ENCODE measurements at places on chromosomes 4 and X.
A peak's percentile ranks its signal among the peaks of the same experiment; 100 is the strongest.

GRCh38 chrX:65932173-65933084, 107.5 kb downstream of the VSIG4 start:
- no peak overlapping the region for H3K27ac ChIP-seq
- DNase-seq = peak; percentile 2
- no peaks in the 10 kb centered on the region for H3K36me3 ChIP-seq
- no peaks in the 10 kb centered on the region for H3K4me1 ChIP-seq
- H3K4me3 ChIP-seq = no peak overlapping the region
- H3K27me3 ChIP-seq = peaks cover 2% of the 10 kb centered on the region

- H3K27ac ChIP-seq = no peak overlapping the region
- no peak for DNase-seq
- peaks cover 3% of the 10 kb centered on the region for H3K27me3 ChIP-seq
- H3K4me3 ChIP-seq = no peak overlapping the region
- H3K36me3 ChIP-seq = no peaks in the 10 kb centered on the region
These were observed 1035.8 kb downstream of the ADGRL3 start for GRCh38 chr4:62235911-62236310.

DNA sequence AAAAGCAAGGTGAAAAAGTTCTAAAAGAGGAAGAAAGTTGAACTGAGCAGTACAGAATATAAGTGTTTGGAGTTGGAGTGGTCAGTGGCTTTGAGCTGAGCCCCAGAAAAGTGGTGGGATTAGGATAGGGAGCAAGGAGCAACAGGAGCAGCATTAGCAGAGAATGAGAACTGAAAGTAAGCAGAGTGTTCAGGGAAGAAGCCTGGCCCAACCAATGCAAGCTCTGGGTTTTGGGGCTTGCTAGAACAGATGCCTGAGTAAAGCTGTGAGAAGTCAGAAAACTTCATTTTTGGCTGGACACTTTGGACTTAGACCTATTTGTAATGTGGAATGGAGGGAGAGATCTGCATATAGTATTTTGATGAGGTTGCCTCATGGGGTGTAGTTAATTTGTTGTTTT, 17.8 kb downstream of the JADE1 start:
- H3K27me3 ChIP-seq = no peaks in the 10 kb centered on the region
- no peak overlapping the region for H3K4me3 ChIP-seq
- peaks cover 23% of the 10 kb centered on the region for H3K36me3 ChIP-seq
- peaks cover 49% of the 10 kb centered on the region for H3K4me1 ChIP-seq
- no peak for DNase-seq
- H3K27ac ChIP-seq = no peak overlapping the region

DNA sequence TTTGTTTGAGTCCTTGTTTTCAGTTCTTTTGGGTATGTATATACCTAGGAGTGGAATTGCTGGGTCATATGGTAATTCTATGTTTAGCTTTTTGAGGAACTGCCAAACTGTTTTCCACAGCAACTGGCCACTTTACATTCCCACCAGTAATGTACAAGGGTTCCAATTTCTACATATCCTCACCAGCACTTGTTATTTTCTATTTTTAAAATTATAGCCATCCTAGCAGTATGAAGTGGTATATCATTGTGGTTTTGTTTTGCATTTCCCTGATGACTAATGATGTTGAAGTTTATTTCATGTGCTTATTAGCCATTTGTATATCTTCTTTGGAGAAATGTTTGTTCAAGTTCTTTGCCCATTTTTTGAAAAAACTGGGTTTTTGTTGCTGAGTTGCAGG, 39.6 kb downstream of the TMEM164 start:
- DNase-seq = no peak
- no peak overlapping the region for H3K27ac ChIP-seq
- H3K36me3 ChIP-seq = peaks cover 8% of the 10 kb centered on the region
- no peaks in the 10 kb centered on the region for H3K27me3 ChIP-seq
- H3K4me3 ChIP-seq = no peak overlapping the region

DNA sequence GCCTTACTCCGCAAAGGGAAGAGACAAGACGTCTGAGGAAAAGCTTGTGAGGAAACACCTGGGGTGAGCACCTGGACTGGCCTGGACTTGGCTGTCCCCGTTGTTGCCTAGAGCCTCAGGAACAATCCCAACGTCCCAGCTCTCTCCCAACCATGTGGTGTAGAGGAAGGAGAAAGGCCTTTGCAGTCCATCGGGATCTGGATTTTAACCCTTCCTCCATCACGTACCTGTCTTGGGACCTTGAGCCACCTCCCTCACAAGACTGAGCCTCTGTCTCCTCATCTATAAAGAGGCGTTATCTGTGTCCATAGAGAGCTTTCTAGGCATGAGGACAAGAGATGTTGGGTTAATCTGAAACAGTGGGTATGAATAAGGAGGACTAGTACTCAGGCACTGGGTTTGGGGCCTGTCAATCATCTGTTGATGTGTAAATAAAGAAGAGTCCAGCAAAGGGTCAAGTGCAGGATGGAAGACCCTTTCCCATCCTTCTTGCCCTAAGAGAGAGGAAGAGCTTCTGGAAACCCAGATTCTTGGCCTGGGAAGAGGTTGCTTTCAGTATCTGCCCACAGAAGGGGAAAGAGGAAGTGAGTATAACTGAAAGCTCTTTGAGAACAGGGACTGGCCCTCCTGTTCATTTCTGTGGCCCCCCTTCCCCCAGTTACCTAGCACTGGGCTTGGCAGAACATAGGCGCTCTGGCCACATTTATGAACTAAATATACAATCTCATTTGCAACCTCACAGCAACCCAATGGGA, 137.1 kb downstream of the PJA1 start:
- H3K4me3 ChIP-seq = no peak overlapping the region
- no peak for DNase-seq
- H3K4me1 ChIP-seq = peaks cover 62% of the 10 kb centered on the region

DNA sequence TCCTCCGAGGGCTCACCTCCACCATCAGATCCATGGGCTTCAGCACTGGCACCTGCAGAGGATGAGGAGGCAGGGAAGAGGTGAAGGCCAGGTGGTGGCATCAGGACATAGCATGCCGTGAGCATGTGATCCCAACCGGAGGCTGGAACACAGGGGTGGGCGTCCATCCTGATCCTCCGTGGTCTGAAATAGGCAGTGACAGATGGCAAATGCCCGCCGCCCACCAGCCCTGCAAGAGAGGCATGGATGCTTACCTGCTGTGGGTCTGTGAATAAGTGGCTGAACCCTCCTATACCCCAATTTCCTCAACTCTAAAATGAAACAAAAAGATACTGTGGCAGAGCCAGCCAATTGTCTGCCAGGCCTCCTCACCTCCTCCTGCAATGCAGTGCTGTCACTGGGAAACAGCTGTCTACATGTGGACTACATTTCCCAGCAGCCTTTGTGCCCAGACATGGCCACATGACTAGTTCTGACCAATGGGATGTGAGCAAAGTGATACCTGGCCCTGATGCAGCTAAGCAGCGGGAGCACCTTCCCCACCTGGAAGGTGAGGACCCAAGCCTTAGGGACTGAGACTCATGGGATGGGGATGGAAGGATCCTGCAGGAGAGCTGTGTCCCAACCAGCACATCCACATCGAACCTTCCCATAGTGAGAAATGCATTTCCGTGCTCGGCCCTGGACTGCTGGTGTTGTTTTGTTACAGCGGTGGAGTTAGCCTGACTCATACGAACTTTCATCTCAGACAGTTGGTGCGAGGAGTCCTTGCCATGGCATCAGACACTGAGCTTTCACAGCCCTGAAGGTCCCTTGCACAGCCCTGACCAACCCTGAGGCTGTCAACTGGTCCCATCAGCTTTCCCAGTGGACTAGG, 99.5 kb downstream of the PPP2R2C start:
- no peaks in the 10 kb centered on the region for H3K36me3 ChIP-seq
- no peak overlapping the region for H3K4me3 ChIP-seq
- peaks cover 28% of the 10 kb centered on the region for H3K27me3 ChIP-seq
- H3K4me1 ChIP-seq = peaks cover 5% of the 10 kb centered on the region
- DNase-seq = no peak

DNA sequence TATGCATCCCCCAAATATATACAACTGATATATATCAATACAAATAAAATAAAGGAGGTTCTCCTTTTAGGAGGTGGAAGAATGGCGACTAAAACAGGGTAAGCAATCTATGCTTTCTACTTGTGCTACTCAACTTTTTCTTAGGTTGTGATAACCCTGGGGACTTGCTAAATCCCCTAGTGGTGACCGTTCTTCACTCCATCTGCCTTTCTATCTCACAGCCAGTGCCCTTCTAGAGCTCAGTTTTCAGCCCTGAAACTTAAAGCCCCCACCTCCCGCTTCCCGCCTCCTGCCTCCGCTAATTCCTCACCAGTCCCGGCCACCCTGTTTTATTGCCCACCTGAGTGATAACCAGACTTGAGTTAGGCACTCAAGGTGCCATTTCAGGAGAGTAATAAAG, 15.5 kb upstream of the ESX1 start:
- H3K4me1 ChIP-seq = no peaks in the 10 kb centered on the region
- peaks cover 25% of the 10 kb centered on the region for H3K27me3 ChIP-seq
- H3K27ac ChIP-seq = no peak overlapping the region
- DNase-seq = peak; percentile 11
- no peaks in the 10 kb centered on the region for H3K36me3 ChIP-seq

DNA sequence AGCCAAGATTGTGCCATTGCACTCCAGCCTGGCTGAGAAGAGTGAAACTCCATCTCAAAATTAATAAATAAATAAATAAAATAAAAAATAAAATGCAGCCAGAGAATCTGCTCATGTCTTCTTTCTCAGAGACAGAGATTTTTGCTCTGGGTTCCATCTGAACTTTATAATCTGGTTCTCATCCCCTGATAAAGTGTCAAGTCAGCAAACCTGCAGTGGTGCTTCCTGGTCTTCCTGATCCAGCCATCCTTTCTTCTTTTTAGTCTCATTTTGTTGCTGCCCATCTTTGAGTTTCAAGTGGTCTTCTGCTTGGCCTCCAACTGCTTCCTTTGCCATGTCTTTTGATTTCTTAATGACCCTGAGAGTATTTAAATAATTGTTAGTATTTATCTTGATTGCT, 24.1 kb downstream of the MAP7D3 start:
- no peaks in the 10 kb centered on the region for H3K27me3 ChIP-seq
- DNase-seq = no peak
- peaks cover 24% of the 10 kb centered on the region for H3K36me3 ChIP-seq
- H3K4me3 ChIP-seq = no peak overlapping the region
- no peaks in the 10 kb centered on the region for H3K4me1 ChIP-seq
- no peak overlapping the region for H3K27ac ChIP-seq

DNA sequence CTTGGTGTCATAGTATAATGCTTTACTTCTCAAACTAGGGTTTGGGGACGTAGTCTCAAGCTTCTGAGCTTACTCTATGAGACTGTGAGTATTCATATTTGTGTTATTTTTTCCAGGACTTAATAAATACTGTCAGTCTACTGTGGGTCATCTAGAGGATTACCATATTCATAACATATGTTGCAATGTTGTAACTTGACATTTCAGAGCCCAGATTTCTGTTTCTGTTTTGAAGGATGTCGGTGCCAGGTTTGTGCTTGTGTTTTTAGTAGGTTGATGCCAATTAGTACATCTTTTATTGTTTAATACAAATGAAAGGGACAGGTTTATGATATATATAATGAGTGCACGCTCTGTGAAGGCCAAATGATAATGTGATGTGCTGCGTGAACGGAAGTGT, 69.6 kb downstream of the SPANXN4 start:
- H3K27me3 ChIP-seq = no peaks in the 10 kb centered on the region
- H3K4me3 ChIP-seq = no peak overlapping the region
- H3K27ac ChIP-seq = no peak overlapping the region
- DNase-seq = no peak
- no peaks in the 10 kb centered on the region for H3K36me3 ChIP-seq

DNA sequence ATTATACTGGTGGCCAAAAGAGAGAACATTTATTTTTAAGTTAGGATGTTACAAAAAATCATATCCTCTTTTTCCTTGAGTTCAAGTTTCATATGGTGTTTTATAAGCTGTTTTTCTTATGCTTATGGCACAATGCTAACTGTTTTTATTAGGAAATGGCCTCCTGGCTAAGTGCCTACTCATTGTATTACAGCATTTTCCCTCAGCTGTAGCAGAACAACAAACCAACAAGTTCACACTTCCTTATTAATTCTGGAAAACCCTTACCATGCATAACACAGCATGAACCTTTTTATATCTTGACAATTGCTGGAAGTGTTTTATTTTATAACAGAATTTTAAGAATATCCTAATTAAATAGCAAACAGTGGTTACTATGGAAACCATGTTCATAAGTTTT, 165.8 kb downstream of the GASK1B start:
- DNase-seq = no peak
- H3K27me3 ChIP-seq = no peaks in the 10 kb centered on the region
- no peak overlapping the region for H3K27ac ChIP-seq
- no peaks in the 10 kb centered on the region for H3K36me3 ChIP-seq

DNA sequence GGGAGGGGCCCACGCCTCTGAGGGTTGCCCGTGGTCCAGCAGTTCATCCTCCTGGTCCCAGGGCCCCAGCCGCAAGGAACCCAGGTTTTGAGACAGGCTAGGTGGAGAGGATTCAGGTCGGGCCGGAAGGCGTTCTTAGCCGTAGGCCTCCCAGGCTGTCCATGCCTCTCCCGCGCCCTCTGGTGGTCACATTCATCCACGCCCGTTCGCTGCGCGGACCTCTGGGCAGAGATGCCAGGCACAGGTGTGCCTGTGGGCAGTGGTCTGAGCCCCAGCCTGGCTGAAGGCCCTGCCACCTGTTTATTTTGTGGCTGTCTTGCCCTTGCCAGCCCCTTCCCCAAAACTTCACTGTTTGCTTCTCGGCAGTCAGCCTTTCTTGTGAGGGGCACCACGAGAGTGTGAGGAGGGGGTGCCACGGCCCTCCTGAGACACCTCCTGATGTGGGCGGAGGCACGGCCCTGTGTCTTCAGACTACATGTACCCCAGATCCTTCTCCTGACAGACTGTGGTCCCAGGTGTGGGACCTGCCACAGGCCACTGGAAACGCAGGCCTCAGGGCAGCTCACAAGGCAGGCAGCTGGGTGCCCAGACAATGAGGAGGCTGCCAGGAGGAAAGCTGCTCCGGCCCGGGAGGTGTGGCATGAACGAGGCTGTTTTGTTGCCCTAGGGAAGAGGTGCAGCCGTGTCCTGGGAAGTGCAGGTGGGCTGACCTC, 5.0 kb downstream of the UVSSA start:
- H3K4me3 ChIP-seq = no peak overlapping the region
- peaks cover 3% of the 10 kb centered on the region for H3K27me3 ChIP-seq
- peaks cover 20% of the 10 kb centered on the region for H3K36me3 ChIP-seq
- DNase-seq = peak; percentile 93

- no peak for DNase-seq
- no peak overlapping the region for H3K4me3 ChIP-seq
- peaks cover 41% of the 10 kb centered on the region for H3K36me3 ChIP-seq
- H3K27ac ChIP-seq = no peak overlapping the region
- peaks cover 4% of the 10 kb centered on the region for H3K27me3 ChIP-seq
These were observed 13.7 kb downstream of the BCORL1 start for GRCh38 chrX:129996120-129996519.

GRCh38 chrX:98203800-98204199, 1320.1 kb downstream of the RPA4 start:
- H3K4me1 ChIP-seq = no peaks in the 10 kb centered on the region
- H3K27me3 ChIP-seq = no peaks in the 10 kb centered on the region
- no peak overlapping the region for H3K27ac ChIP-seq

DNA sequence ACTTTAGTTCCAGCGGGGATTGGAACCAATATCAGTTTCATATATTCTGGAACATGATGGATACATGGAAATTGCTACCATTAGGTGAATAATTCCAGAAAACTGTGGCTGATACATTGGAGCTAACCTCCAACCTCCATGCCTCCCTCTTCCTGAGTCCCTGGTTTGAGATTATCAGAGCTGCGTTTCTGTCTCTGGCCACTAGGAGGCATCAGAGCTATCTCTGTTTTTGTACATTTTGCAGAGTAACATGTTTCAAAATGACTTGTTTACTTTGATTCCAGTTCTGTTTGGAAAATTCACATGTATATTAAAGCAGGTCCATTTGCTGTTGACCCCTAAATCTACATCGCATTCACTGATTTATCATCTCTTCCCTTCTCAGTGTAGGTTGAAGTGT, 2.4 kb upstream of the RAB40AL start:
- no peaks in the 10 kb centered on the region for H3K27me3 ChIP-seq
- H3K4me1 ChIP-seq = no peaks in the 10 kb centered on the region
- no peak overlapping the region for H3K27ac ChIP-seq
- DNase-seq = peak; percentile 39
- H3K36me3 ChIP-seq = peaks cover 4% of the 10 kb centered on the region
